Posterior vena cava (tissue), 2 donors: ENCODE measurements at places on chromosomes 4 and X.

DNA sequence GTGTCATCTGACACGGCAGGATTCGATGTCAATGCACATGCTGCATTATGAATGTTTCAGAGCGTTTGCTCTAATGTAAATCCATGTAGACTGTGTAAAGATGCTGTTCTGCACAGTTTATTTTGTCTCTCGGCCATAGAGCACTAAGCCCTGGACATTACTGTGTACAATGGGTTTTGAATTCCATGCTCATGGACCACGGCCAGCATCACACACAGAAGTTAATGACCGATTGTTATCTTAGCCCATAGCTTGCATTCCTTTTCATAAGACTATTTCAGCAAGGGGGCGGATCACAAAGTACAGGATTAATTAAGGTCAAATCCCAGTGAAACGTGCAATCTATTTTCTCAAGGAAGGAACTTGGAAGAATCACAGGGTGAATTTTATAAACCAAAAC is 286.1 kb upstream of the TENM3 start:
- DNase-seq, result no peak

GRCh38 chrX:112672788-112673560 is 6.8 kb downstream of the LHFPL1 start:
- no peak for DNase-seq

GRCh38 chrX:103423955-103424638 is 47.8 kb downstream of the BEX3 start:
- DNase-seq, result no peak

DNA sequence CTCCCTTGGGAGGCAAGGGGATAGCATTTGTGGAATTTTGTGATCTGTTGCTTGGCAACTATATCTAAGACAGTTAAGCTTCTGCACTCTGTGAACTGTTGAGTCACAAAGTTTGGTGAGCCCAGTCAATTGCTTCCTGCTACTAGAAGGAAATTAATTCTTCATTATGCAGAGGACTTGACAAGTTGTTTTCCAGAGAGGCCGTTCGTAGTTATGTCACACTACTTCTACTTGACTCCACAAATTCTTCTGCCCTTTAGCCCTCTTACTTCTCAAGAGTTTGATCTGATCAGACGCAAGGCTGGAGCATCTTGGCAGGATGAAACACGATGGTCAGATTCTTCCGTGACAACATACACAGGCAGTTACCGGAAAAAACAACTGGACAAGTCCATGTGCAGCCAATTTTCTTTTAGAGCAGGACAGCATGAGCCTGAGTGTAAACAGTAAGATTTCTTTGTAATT is at the start of gene C4orf51:
TSS of gene C4orf51 (plus strand) at position 156 of the 465 bp plus-strand sequence. CDS start at position 214, 58 bp downstream.
- DNase-seq, result no peak

GRCh38 chr4:184402740-184403383 is 71.5 kb downstream of the IRF2 start:
- DNase-seq, result no peak

DNA sequence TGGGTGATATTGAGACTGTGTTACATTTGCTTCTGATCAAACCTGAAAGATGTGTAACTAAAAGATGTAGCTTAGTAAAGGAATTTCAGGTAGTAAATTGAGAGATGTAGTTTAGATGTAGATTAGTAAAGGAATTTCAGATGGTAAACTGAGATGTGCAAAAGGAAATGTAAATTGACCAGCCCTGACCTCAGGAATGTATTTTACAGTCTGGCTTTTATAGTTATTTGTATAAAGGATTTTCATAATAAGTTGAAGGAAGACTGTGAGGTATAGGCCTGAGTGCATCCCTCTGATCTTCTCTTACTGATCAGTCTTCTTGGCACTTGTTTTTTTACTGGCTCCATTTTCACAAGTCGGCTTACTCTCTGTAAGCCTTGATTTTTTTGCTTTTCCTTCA is 3.2 kb downstream of the KLHL2 start:
- no peak for DNase-seq

DNA sequence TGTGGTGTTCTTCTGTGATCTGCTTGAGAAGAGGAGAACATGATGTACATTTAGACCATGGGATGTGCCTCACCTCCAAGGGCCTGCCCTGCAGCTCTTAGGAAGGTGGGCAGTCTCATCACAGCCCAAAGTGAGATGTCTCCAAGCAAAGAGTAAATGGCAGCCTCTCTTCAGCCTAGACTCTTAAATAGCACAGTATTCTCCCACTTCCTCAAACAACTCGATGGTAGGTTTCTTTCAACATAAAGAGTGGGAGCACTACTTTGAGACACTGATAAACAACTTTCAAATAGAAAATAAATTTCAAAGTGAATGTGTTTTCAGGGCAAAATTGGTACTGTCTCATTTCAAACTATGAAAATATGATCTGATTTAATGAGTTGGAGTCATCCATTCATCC is 35.2 kb downstream of the EDNRA start:
- no peak for DNase-seq

DNA sequence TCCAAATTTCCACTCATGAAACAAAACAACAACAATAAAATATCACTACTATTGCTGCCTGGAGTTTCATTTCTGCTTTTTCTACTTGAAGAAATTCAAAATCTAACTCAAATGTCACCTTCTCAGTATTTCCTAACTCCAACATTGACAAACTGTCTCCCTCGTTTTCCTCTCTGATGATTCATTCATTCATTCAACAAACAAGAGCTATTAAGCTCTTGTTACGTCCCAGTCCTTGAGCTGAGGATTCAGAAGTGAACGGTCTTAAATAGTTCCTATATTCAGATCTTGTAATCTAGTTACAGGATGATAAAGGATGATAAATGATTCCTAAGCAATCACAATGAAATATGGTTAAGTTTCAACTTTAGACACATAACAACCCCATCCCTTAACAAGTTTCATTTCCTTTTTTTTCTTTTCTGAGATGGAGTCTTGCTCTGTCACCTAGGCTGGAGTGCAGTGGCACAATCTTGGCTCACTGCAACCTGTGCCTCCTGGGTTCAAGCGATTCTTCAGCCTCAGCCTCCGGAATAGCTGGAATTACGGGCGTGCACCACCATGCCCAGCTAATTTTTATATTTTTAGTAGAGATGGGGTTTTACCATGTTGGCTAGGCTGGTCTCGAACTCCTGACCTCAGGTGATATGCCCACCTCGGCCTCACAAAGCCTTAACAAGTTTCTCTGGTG is 1.7 kb downstream of the SLC9B2 start:
- DNase-seq, result no peak

DNA sequence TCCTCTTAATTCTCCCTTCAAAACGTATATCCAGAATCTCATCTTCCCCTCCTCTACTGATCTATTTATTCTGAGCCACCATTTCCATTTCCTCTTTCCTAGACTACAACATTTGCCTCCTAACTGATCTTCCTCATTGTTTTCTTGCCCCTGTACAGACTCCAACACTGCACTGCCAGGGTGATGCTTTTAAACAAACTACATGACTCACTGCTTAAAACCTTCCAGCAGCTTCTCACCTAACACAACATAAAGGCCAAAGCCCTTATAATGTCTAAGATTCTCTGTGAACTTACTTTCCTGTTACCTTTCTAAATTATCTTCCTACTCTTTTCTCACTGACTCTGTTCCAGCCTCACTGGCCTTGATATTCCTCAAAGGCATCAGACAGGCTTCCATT is 161.0 kb upstream of the HS3ST1 start:
- no peak for DNase-seq
